ENCODE measurements at places on chromosomes 1 and 21.

DNA sequence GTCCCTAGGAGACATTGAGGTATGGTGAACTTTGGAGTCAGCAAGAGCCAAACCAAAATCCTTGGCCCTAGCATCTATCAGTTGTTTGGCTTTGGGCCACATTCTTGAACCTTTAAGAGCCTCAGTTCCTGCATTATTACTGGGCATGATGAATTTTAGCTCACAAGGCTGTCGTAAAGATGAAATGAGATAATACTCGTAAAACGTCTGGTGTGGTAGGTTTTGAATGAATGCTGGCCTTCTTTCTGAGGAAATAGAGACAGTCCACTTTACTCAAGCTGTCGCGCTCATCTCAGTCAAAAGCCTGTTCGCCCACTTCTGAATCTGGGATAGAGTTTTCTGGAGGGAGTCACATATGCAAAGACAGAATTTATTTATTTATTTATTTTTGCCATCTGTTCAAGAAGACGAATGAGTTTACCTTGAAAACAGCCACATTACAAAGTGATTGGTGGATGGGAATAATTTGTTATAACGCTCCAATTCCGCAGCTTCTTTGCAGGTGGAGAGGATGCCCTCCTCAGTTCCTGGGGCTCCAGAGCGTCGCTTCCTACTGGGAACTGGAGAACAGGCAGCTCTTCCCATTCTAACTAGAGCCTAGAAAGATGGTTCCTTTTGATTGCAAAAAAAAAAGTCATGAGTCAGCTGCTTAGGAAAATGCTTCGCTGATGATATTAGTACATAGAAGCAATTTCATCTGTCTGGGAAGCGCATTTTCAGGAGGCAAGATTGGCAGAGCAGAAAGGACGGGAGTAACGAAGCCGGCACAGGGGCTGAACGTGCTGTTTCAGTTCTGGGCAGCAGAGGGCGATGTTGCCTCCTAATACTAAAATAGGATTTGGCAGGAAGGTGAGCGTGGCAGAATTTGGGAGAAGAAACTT is 49.9 kb upstream of the CYP2J2 start:
- DNase-seq = peak; percentile 45

GRCh38 chr1:56125316-56125715 is 454.0 kb downstream of the PLPP3 start:
- DNase-seq = no peak

GRCh38 chr1:62494137-62494536 is 57.3 kb downstream of the USP1 start:
- no peak for DNase-seq

- no peak for DNase-seq
These were observed 212.6 kb upstream of the VAMP3 start for GRCh38 chr1:7558481-7558880.

DNA sequence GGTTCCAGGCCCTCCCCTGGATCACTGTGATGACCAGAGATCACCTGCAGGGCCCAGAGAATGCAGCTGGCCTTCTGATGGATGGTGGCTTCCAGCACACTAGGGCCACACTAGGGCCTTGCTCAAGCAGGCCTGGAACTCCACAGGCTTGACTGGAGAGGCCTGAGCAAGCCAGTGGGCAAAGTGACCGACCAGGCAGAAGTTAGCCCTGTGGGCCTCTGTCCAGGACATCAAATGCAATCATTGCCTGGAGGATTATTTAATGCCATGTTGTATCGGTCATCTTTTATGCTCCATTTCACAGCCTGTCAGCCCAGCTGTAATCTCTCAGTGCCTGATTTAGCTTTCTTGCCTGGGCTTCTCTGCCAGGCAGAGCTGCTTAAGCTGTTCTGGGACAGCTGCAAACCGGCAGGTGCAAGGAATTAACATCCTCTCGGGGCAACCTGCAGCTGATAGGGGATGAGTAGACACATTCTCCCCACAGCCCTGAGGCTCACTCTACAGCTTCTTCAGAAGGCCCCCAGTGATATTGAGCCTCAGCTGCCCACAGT is 17.7 kb downstream of the NENF start:
- DNase-seq = no peak

DNA sequence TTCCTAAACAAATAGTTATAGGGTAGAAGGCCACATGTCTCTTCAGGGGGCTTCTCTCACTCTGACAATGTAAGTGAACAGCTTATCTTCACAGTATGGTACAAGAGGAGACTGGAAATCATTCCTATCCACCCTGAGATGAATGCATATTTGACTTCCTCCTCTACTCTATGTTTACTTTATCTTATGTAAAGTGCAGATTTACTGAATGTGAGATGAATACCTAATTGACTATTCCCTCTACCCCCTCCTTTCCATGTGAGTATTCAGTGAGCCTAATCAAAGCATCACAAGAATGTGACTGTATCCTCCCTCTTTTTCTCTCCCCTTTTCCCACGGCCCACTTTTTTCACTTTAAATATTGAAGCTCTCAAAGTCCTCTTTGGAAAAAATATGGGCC is 132.5 kb downstream of the BACH1 start:
- no peak for DNase-seq

DNA sequence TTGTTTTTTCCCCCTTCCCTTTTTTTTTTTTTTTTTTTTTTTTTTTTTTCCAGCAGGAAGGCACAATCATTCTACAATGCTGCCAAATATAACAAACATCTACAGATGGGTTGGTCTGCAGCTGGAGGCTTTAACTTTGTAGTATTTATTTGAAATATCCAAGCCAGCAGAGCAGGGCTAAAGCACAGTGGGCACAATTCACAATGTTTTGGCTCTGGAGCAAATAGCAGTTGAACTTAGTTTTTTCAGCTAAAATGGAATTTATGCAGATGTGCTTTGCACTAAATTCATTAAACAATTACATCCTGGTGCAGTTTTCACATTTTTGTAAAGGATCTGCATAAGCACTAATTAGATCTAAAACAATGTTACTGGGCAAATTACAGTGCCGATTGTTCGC is 39.8 kb upstream of the ZBTB18 start:
- no peak for DNase-seq

DNA sequence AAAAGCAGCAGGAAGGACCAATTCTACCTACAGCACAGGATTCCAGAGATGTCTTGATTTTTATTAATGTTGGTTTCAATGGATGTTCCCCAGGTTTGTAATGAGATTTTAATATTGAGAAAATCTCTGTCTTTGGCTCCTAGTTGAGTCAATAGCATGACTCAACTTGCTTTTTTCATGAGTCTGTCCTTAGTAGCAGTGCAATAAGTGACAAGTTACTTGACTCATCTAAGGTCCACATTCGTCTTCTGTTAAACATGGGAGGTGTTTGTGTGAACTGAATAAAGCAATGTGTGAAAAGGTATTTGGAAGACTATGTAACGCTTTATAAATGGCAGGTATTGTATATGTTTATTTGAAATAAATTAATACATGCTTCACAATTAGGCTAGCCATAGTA is 645.0 kb upstream of the PTBP2 start:
- no peak for DNase-seq
